Forelimb muscle (tissue), 1 donor: ENCODE measurements at places on chromosomes 2 and 18. TPM values are rescaled to one million over a fixed set of nuclear protein-coding genes. Genes with fewer than 3 reads are reported as not detected.

Gene PTPRM
- polyA plus RNA-seq, result 85.4 TPM

- no peak for DNase-seq
These were observed 117.2 kb downstream of the LNPK start for GRCh38 chr2:175884697-175885393.

- no peak for DNase-seq
These were observed 6.6 kb downstream of the CHPF start for GRCh38 chr2:219536967-219537366.

- DNase-seq, result no peak
These were observed 246.4 kb downstream of the VAPA start for GRCh38 chr18:10160251-10160650.

Gene TSPYL6
- polyA plus RNA-seq, result 0.10 TPM

Gene PCARE
- polyA plus RNA-seq, result 0.25 TPM

Gene GBX2
- not detected for polyA plus RNA-seq

Gene PSMA8
- not detected for polyA plus RNA-seq

DNA sequence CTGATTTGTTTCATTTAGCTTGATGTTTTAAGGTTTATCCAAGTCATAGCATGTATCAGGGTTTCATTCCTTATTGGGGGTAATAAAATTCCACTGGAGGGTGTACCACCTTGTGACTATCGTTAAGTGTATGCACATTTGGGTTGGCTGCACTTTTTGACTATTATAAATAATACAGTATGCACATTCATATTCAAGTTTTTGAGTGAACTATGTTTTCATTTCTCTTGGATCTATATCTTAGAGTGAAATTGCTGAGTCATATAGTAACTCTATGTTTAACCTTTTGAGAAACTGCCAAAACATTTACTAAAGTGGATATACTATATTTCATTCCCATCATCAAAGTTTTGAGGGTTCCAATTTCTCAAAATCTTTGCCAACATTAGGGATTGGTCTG, 952.7 kb downstream of the TDRD15 start:
- no peak for DNase-seq
